ENCODE measurements at places on chromosomes 6 and 20.

- DNase-seq, result no peak
Measured at GRCh38 chr20:33237989-33238388, 2.2 kb downstream of the BPIFA1 start.

DNA sequence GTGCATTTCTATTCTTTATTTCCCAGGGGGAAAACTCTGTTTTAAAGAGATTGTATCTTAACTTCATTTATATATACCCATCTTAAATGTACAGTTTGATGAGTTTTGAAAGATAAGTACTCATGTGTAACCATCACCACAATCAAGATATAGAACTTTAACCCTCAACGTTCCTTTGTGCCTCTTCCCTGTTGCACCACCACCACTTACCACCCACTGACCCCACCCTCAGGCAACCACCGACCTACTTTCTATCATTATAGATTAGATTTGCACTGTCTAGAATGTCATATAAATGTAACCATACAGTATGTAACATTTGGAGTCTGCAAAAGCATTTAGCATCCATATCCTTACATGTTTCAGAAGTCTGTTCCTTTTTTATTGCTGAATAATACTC is 121.0 kb downstream of the RTN4IP1 start:
- no peak for DNase-seq

- no peak for DNase-seq
Measured at GRCh38 chr20:61366914-61367313, 114.9 kb downstream of the CDH4 start.

GRCh38 chr20:36274181-36274841 is 31.8 kb upstream of the DLGAP4 start:
- no peak for DNase-seq

DNA sequence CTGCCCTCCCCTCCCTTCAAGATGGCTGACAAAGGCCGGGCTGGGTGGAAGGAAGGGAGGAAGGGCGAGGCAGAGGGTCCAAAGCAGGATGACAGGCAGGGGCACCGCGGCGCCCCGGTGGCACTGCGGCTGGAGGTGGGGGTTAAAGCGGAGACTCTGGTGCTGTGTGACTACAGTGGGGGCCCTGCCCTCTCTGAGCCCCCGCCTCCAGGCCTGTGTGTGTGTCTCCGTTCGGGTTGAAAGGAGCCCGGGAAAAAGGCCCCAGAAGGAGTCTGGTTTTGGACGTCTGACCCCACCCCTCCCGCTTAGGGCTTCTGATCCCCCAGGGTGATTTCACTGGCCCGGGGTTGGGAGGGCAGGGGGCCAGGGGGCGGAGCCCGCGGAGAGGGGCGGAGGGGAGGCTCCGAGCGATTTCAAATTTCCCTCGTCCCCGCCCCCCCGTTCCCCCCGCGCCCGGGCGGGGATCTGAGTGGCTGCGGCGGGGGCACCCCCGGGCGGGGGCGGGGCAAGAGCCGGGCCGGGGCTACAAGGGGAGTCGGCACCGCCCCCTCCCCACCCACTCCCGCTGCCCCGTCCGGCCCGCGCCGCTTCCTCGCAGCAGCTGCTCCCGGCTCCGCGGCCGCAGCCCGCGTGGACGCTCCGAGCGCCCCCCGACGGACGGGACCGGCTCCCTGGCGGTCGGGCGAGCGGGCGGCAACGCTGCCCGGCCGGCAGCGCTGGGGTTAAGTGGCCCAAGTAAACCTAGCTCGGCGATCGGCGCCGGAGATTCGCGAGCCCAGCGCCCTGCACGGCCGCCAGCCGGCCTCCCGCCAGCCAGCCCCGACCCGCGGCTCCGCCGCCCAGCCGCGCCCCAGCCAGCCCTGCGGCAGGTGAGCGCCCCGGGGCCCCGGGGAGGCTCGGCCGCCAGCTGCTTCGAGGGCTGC is at the start of gene DNMT3B:
Gene DNMT3B (plus strand): TSS at position 555 of the 923 bp plus-strand sequence. CDS start 17,939 bp downstream, outside the sequence.
- peak; percentile 45 for DNase-seq

DNA sequence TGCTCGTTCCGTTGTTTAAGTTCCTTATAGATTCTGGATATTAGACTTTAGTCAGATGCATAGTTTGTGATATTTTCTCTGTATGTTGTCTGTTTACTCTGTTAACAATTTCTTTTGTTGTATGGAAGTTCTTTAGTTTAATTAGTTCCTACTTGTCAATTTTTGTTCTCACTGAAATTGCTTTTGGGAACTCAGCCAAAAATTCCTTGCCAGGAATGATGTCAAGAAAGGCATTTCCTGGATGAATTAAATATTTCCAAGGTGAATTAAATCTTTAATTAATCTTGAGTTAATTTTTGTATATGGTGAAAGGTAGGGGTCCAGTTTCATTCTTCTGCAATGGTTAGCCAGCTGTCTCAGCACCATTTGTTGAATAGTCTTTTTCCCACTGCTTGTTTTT is 406.2 kb upstream of the NOX3 start:
- no peak for DNase-seq

- no peak for DNase-seq
Measured at GRCh38 chr6:12060780-12061609, 48.9 kb downstream of the HIVEP1 start.

DNA sequence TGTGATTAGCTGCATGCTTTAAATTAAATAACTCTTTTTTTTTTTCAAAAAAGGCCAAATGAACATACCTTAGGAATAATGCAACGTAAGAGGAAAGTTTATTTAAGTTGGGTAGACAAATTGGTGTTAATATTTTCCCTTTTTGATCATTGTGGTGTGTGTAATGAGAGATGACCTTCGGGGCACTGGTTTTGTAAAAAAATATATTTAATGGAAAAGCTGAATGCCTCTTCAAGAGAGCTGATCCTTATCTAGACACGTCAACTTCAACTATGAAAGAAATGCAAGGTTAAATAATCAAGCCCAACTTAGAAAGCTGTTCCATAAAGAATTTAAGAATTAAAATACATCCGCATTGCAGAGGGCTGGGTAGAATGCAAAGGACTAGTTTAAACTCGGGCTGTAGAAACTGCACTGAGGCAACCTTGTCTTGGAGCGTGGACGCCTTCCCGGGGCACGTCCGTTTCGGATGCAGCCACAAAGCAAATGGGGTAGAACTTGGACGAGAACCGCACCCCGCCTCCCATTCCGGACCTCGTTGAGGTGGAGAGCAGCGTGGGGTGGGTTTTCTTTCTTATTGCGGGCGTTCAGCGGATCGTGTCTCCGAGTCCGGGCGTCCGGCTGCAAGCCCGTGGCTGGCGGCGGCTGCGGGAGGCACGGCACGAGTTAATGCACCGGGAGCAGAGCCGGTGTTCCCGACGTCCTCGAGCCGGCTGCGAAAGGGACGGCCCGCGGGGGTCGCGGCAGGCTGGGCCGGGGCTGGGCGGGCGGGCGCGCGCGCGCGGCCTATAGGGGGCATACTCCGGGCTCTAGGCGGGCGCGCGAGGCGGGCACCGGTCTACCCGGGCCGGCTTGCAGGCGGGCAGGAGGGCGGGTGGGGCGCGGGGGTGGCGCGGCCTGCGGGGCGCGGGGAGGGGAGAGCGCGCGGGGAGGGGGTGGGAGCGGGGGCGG is 1.9 kb downstream of the JARID2 start:
- no peak for DNase-seq

GRCh38 chr6:166419286-166419685 is 36.5 kb upstream of the MPC1 start:
- no peak for DNase-seq

All from fibroblast of skin of left quadriceps (primary cell).